ENCODE measurements at places on chromosomes 12 and 14.

GRCh38 chr12:9064815-9065606 lies 50.7 kb downstream of the A2M start:
- DNase-seq = no peak

DNA sequence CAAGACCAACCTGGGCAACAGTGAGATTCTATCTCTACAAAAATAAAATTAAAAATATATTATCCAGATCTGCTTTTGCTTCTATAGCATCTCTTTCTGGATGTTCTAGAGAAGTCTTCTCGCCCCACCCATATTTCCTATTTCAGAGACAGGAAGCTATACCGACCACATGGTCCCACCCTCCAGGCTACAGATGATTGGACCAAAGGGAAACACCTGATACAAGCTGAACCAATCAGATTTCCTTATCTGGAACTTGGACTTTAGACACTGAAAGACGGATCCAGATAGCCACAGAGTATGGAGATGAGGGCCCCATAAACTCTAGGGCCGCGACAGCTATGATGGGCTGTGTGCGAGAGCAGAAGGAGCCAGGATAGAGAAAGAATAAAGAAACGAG lies 48.7 kb downstream of the CCDC60 start:
- no peak for DNase-seq

DNA sequence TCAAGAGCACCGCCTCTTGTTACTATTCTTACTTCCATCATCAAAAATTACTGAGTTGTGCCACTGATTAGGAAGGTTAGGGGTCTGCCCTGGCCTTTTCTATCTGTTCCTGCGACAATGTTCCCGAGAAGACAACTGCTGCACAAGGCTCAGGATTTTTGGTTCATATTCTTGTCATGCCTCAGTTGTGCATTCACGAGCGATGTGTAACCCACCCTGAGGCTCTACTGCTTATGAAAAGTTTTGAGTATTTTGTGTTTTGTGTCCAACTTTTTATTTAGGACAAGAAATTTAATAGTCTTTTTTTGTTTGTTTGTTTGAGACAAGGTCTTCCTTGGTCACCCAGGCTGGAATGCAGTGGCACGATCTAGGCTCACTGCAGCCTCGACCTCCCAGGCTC lies 23.1 kb upstream of the LGALS3 start:
- no peak for DNase-seq

DNA sequence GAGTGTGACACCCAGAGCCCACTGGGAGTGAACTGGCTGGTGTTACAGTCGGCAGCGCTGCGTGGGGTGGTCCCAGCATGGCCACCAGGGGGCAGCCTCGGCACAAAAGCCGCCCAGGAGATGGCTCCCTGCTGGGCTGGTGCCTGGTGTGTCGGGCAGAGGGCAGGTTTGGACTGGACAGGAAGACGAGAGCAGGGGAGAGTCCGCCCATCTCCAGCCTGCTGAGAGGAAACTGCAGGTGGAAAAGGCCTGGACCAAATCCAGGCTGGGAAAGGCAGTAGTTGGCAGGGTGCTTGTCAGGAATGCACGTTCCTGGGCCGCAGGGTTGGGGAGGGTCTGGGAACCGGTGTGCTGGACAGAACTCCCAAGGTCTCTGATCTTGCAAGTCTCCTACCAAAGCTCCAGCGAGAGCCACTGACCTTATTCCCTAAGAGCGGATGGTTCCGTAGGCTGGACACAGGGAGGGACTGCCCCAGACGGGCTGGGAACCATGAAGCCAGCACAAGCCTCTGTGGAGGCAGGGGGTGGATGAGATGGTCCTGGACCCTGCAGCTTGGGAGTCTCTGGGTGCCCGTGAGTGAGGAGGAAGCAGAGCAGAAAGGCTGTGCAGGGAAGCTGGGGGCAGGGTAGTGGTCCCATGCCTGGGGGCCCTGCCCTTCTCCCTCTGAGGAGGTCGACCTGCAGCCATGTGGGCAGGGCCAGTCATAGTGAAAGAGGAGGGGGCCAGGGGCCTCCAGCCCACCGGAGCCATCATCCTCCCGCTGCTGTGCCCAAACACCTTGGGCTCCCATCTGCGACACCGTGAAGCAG lies 1.8 kb downstream of the AHNAK2 start:
- peak; percentile 84 for DNase-seq

All from COR-L47 (cell line).